Stimulated activated CD8-positive, alpha-beta memory T cell treated with anti-CD3 and anti-CD28 coated beads, Interleukin-4, amount 100 ng/mL, for 1 hour (primary cell): ENCODE measurements at places on chromosomes 4 and X.

GRCh38 chrX:11180571-11180970 lies 69.4 kb downstream of the HCCS start:
- no peak for DNase-seq

GRCh38 chrX:3549411-3549911 lies 164.0 kb downstream of the PRKX start:
- no peak for DNase-seq

DNA sequence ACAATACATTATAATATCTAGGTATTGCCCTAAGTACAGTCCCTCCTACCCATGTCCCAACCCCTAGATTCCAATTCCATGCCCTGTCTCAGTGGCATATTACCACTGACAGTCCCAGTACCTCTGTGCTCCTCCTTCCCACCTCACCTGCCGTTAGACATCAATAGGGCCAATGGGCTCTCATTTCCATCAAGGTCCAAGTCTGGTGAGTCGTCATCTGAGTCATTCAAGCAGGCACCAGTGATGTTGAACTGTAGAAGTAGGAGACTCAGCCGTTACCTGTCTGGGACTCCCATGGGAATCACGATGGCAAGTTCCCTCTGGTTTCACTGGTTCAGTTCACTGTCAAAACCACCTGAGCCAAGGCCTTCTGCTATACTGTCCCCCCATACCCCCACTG lies 51.7 kb downstream of the PHF8 start:
- no peak for DNase-seq

- DNase-seq = no peak
These were observed 269.9 kb upstream of the NRK start for GRCh38 chrX:105552395-105552794.

- DNase-seq = no peak
These were observed 192.4 kb upstream of the RASGEF1B start for GRCh38 chr4:81664079-81664478.

DNA sequence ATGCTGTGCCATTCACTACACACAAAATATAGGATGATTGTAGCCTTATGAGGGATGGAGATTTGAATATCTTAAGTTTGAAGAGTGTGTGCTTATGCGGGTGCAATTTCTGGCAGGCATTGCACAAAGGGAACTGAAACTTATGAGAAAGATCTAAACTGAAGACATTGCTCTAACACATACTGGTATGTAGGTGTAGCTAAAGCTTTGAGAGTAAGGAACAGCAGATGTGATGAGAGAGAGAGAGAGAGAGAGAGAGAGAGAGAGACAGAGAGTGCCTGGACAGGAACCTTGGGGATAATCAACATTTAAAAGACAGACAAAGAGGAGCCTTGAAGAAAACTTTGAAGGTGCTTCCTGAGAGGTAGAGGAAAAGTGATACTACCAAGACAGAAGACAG lies 379.7 kb downstream of the SPRY1 start:
- DNase-seq = no peak

GRCh38 chr4:59685626-59686025 lies 1514.5 kb upstream of the ADGRL3 start:
- DNase-seq = no peak

GRCh38 chr4:43244688-43245382 lies 352.3 kb downstream of the GRXCR1 start:
- DNase-seq = no peak

GRCh38 chr4:33425936-33426335 lies 2705.8 kb downstream of the PCDH7 start:
- DNase-seq = no peak
